ENCODE measurements at places on chromosomes 12 and 14.
A peak's percentile ranks its signal among the peaks of the same experiment; 100 is the strongest.

- no peak for DNase-seq
Observed at GRCh38 chr12:30850684-30851083, 75.9 kb upstream of the TSPAN11 start.

- no peak for DNase-seq
Observed at GRCh38 chr14:39442293-39442692, 10.1 kb upstream of the FBXO33 start.

DNA sequence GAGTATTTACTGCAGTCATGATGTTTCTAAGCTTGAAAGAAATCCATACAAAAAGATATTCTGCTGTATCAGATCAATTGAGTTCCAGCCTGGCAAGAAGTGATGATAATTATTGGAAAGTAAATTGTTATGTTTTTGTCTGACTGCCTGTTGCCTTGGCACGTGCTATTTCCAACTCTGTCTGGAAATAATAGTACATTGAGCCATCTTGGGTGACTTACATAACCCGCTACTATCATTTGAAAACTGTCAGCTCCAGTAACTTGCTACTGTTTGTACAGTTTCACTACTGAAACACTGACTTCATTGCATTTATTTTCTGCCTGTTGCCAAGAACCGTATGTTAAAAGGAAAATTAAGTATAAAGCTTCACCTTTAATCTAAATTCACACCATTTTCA is 318.6 kb downstream of the ITPR2 start:
- DNase-seq: no peak

DNA sequence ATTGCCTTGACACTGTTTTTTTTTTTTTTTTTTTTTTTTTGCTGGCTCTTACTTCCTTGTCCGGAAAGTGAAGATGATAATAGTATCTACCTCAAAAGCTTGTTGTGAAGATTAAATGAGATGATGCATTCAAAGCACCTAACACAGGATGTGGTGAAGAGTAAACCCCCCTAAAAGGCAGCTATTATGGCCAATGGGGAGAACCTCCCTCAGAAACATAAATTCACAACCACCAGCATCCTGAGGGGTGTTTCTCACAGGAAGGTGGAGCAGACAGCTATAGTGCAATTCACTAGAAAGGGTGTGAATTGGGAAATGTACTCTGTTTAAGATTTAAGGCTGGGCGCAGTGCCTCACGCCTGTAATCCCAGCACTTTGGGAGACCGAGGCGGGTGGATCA is 85.4 kb upstream of the CRY1 start:
- peak; percentile 2 for DNase-seq

- DNase-seq: no peak
Observed at GRCh38 chr12:70094467-70094866, 148.8 kb upstream of the CNOT2 start.
